ENCODE measurements at places on chromosomes 5 and 9.

DNA sequence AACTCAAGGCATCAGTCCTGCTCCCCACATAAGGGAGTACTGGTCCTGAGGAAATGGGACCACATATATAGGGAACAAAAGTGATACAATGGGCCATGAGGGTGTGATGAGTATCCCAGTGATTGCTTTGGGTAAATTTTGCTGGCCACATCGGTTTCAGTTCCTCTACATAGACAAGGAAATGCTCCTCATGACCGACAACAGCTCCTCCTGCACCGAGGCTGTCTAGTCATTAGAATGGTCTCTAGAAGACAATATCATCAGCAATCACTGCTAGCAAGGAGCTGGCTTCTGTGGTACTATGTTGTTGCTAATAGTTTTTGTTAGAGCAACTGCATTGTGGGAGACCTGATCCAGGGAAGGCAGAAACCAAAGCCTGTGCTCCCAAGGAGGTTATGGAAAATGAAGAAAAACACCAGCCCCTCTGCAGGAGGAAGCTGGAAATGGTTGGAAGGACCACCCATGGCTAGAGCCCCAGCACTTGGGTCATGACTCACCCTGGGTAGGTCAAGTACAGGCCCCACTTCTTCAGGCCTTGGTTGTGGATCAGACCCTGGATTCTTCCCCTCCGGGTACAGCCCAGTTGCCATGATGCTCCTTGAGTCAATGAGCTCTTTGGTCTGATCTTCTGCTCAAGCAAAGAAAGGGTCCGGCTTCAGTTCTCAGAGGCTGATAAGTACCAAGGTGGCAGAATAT lies 3.4 kb upstream of the CTSL start:
- no peak for DNase-seq

GRCh38 chr5:110769000-110769681 lies 30.3 kb downstream of the SLC25A46 start:
- no peak for DNase-seq

- DNase-seq: no peak
Measured at GRCh38 chr9:19649336-19650041, 139.3 kb downstream of the SLC24A2 start.

- no peak for DNase-seq
Measured at GRCh38 chr5:56639476-56639875, 175.9 kb upstream of the MAP3K1 start.

DNA sequence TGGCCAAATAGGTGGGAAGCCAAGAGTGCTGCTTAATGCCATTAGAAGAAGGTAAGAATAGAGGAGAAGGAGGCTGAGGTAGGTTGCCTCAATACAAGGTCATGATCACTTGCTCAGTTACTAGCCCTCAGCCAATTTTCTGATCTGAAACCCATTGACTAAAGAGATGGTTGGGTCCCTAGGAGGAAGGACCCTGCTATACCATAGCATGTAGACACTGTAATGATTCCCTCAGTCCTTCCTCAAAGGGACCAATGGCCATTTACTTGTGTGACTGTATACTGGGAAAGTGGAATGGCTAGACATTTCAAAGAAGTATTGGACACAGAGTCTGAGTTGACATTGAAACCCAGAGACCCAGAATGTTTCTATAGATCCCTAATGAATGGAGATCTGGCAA lies 108.5 kb upstream of the MAP1B start:
- no peak for DNase-seq

- DNase-seq: peak; percentile 47
Measured at GRCh38 chr9:134947265-134947955, 29.7 kb upstream of the FCN1 start.

DNA sequence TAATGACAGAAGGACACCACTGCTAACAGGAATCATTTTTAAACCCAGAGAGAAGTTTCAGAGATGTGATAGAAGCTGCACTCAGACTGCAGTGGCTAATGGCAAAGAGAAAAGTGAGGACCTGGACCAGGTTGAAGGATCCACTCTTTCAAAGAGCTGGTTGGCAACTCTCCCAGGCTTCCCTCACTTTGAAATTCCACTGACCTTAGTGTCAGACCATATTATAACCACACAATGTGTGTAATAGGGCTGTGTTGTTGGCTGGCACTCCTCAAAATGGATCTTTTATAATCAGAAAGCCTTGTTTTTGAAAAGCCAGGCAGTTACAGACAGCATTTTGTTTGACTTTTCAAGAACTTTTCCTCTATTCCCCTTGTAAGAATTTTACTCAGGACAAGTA lies 280.7 kb downstream of the PRELID2 start:
- DNase-seq: no peak

GRCh38 chr5:172106511-172107356 lies 81.3 kb downstream of the STK10 start:
- DNase-seq: no peak

DNA sequence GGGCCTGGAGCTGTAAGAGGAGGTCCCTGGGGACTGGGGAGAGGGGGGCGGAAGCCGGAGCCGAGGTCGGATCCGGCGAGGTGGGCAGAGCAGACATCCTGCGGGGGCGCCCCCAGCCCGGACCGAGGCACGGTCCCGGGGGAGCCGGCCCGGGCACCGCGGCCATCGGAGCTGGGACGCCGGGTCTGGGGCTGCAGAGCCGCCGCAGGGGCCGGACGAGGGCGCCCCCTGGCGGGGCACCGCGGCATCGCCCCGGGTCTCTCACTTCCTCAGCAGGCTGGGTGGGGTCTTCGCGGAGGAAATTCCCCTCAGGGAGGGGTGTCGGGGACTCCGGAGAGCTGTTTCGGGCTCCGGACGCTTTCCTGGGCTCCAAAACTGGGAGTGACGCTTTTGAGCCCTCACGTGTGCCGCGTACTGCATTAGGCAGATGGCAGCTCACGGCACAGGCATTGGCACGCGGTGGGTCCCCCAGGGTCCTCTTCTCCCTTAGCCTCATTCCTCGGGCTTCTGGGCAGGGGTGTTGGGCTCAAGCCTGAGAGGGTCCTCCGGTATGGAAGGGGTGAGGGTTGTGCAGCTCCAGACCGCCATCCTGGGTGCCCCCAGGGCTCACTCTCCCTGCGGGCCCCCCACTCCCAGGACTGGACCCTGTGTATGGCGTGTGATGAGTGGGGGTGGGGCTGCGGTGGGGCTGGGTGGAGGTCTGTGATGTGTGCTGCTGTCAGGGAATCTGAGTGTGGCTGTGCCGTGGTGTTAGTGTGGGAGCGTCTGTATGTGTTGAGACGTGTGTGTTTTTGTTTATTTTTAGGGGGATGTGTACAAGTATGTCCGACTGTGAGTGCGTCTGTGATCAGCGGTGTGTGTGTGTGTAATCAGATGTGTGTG lies 29.6 kb downstream of the LHX2 start:
- DNase-seq: no peak

DNA sequence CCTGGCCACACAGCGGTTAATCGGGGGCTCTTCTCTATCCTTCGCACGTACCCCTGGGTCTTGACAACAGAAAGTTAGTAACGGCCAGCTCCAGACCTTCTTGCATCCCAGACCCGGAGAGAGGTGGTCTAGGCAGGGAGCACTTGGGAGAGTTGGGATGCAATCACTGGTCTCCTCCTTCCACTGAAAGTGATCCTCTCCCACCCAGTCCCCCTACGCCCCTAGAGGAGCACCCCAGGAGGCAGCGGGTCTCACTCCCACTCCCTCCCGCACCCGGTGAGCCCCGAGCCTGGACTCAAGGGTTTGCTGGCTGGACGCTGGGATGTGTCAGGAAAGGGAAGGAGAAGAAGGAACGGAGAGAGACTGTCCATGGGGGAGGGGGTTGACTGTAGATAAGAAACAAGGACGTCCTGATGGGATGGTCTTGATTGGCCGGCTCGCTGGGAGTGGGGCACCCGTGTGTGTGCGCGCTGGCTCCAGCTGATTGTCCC lies 2.0 kb downstream of the RORB start:
- DNase-seq: no peak

GRCh38 chr5:126139773-126140172 lies 283.4 kb upstream of the GRAMD2B start:
- DNase-seq: no peak

- DNase-seq: no peak
Measured at GRCh38 chr5:149348518-149348917, 3.2 kb downstream of the GRPEL2 start.

GRCh38 chr9:136050701-136051452 lies 44.2 kb downstream of the NACC2 start:
- no peak for DNase-seq

DNA sequence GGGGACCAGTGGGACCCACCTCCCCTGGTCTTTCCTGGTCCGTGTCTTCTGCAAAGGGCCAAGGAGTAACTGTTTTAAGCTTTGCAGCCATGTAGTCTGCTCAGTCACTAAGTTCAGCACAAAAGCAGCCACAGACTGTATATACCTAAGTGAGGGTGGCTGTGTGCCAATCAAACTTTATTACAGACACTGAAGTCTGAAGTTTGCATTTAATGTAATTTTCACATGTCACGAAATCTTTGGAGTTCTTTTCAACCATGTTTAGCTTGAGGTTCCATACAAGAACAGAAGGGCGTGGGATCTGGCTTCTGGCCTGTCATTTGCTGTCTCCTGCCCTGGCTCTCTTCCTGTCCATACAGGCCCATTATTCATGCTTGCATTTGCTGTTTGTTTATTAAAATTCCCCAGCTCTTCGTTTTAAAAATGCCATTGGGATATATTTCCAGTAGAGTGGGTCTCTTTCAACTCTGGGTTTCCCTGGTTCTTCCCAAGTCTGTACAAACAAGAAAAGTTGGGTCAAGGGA lies 64.2 kb upstream of the ECM2 start:
- no peak for DNase-seq

GRCh38 chr9:117826837-117827236 lies 122.6 kb downstream of the TLR4 start:
- DNase-seq: no peak

DNA sequence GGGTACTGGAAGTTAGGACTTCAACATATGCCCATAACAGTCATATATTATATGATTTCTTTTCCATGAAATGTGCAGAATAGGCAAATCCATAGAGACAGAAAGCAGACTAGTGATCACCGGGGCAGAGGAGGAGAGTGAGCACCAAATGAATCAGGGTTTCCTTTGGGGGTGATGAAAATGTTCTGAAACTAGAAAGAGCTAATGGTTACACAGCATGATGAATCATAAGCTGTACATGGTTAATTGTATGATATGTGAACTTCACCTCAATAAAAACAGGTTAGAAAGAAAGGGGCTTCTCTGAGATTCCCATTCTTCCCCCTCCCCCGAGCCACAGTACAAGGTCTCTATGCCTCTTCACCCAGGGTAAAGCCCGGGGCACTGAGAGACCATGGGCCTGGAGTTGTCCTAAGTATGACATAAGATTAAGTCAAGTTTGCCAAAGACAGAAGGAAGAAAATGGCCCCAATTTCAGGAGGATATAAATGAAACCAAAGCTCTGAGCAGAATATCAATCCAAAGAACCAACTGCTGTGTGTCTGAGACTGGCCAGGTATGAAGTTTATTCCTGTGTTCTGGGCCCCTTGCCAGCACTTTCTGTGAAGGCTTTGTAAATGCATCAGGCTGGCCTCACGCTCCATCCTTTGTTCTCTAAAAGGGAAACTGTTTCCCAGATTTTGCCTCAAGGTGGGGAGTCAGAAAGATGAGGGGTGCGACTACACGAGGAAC lies 243.8 kb downstream of the CDK5RAP2 start:
- DNase-seq: no peak

GRCh38 chr5:14008819-14009311 lies 64.4 kb upstream of the DNAH5 start:
- no peak for DNase-seq

DNA sequence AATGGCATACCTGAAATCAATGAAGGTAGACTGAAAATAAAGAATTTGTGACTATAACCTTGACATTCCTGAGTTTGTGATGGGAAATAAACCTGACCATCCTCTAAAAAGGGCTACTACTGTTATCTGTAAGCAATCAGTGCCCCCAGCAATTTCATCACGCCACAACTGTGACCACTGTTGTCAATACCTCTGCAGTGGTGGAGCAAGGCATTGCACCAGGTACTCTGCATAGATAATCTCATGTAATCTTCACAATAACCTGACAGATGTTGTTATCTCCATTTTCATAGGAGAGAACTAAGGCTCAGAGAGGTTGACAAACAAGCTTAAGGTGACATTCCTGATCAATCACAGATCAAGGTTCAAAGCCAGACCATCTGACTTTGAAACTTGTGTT lies 38.5 kb upstream of the FRRS1L start:
- no peak for DNase-seq

GRCh38 chr5:149240354-149240998 lies 31.2 kb upstream of the AFAP1L1 start:
- DNase-seq: no peak

DNA sequence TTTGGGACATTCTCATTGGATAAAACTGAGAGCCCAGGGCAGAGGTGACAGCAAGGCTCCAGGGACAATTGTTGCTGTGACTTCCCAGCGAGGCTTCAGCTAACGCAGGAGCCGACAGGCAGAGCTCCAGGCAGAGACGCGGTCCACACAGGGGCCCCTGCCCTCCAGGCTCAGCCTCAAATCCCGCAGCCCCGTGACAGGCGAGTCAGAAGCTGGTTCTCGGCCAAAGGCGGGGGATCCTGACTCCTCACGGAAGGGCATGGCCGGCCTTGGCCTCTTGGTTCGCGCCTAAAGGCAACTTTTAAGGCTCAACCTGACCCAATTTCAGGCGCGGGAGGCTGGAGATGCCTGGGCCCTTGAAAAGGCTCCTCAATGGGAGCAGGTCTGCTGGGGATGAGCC lies 21.3 kb downstream of the SLC12A7 start:
- no peak for DNase-seq

GRCh38 chr9:135605238-135605781 lies 34.0 kb downstream of the GLT6D1 start:
- DNase-seq: no peak

DNA sequence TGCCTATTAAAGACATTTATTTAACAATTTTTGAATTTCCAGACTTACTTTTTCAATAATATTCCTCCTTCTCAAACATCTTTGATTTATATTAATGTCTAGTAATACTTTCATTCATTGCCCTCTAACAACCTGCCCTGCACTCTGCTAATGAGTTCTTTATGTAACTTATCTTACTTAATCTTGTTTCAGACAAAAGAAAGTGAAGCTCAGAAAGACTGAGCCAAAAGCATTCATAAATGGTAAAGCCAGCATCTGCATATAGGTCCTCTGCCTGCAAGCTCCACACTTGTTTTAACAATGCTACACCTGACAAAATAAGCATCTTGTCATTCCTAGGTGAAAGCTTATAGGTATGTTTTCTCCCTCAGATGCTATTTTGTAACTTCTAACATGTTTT lies 2.4 kb upstream of the TNPO1 start:
- DNase-seq: no peak

DNA sequence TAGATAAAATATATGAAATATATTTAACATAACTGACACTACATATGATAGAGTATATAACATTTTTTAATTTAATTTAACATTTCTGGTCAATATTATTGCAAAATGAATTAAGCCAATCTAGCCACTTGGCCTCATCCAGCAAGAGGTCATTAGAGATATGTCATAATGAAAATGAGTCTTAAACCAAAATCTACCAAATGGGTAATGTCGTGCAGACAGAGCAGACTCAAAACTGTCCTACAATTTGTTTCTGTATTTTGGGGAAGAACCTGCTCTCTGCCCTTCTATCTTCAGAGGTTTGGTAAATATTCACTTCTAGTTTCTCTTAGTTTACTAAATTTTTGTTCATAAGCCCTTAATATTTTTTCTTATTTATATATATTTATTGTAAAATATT lies 61.4 kb downstream of the ARHGEF28 start:
- no peak for DNase-seq

- DNase-seq: no peak
Measured at GRCh38 chr9:110073356-110073905, 134.5 kb downstream of the C9orf152 start.
